K562 (cell line): ENCODE measurements at places on chromosomes 2 and 18.

GRCh38 chr2:148515976-148516375 lies 128.6 kb upstream of the EPC2 start:
- DNase-seq = no peak

DNA sequence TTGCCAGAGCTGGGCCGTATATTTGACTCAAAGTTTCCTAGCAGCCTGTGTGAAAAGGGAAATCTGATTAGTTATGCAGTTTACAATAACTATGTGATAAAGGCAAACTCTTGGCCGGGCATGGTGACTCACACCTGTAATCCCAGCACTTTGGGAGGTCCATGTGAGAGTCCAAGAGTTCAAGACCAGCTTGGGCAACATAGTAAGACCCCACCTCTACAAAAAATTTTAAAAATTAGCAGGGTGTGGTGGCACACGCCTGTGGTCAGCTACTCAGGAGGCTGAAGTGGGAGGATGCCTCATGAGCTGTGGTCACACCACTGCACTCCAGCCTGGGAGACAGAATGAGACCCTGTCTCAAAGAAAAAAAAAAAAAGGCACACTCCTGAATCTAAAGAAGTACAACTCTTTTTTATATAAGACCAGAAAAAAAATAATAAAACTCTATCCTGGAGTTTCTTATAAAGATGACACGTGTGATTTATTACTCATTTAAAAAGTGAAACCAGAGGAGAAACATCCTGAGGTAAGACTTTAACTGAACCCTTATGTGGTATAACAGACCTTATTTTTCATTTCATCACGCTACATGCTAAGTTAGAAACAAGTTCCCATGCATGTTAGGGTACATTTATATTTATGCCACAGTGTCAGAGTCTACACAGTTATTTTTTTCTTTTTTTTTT lies 32.6 kb upstream of the KCMF1 start:
- DNase-seq = no peak

DNA sequence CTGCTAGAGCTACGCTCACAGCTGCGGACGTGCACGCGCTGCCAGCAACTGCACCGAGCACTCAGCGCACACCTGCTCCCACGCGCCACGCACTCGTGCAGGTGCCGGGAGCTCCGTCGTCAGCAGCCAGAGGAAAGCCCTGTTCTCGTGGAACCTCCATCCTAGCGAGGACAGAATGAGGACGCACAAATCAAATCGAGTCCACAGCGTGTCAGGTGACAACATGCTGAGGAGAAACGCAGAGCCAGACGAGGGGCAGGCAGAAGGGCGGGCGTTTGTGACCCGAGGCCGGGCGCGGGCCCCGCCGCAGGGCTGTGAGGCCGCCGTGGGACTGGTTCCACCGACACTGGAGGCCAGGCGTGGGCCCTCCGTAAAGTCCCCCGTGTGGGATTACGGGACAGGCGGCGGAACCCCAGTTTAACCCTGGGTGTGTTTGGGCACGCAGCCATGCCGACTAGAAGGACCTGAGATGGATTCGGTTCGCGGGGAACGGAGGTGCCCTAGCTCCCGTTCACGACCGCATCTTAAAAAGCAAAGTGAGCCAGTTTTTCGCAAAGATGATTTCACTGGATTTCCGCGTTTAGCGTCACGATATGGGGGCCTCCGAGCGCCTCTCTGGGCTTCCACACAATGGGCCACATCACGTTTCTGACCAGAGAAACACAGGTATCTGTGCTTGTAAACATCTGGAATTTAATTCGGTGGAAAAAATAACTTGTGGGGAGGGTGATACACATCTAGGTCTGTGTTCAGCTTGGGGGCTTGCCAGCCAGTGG lies 26.9 kb upstream of the ALKAL2 start:
- no peak for DNase-seq

DNA sequence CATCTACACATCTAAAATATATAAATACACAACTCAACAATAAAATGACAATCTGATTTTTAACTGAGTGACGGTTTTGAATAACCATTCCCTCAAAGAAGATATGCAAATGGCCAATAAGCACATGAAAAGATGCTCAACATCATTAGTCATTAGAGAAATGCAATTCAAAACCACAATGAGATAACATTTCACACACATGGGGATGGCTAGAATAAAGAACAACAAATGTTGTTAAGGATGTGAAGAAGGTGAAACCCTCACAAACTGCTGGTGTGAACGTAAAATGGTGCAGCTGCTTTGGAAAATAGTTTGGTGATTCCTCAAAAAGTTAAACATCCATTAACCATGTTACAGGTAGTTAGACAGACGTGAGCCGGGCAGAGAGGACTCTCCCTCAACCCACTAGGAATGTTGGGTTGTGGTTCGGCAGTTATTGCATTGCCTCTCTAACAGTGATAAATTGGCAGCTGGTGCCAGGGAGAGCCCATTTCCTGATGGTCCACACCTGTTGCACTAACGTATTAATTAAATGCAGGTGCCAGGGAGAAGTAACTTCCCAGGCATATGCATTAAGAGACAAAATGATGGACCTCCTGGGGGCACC lies 22.3 kb upstream of the DUSP2 start:
- DNase-seq = no peak

DNA sequence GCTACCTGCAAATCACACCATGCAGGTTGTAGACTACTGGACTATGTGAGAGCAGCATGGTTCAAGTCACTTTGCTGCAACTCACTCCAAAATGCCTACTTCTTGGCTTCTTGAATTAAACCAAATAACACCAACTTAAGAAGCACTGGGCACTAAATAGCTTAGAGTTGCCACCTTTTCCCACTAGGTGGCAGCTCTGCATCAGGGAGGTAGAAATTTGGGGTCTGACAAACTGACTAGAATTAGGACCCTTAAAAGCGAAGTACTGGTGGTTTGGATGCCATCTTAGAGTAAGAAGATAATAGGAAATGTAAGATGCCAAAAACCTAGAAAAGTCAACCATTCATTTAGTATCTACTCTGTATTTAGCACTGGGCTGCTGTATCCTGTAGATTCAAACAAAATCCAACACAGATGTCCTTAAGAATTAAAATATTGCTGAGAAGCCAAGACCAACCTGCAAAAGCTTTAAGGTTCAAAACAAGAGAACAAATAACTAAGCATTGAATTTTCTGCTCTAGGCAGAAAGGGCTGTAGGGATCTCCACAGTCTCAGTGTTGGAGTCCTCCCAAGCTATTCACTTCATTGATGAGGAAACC lies 65.5 kb downstream of the CCBE1 start:
- no peak for DNase-seq

DNA sequence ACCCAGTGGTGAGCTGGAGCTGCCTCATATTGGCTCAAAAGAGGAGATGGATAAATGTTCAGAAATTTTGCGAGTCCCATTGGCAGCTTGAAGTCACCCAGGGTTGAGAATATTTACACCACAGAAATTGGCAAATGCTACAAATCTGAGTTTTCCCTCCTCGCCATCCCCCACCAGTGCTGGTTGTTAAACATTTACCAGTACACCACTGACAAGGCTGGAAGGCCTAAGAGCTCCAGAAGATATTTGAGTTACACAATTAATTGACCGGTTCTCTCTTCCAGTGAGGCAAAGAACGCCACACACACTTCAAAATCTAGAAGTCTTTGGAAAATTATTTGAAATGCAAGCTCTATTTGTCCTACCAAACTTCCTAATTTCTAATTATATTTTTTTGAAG lies 47.5 kb upstream of the ATIC start:
- no peak for DNase-seq

DNA sequence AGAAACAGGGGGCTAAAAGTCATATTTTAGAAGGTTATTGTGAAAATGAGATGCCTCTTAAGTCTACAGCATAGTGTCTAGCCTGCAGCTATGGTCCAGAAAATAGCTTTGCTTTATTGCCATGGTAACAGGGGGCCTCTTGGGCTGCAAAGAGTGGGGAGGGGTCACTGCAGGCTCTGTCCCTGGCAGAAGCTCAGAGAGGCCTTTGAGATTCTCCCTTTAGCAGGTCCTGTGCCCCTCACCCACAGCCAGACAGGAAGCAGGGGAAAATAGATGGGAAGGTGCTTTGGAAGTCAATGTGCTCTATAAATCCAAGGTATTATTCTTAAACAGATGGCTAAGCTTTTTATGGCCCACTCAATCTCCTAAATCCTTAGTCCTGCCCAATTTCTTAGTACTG lies 1021.3 kb upstream of the GYPC start:
- no peak for DNase-seq

DNA sequence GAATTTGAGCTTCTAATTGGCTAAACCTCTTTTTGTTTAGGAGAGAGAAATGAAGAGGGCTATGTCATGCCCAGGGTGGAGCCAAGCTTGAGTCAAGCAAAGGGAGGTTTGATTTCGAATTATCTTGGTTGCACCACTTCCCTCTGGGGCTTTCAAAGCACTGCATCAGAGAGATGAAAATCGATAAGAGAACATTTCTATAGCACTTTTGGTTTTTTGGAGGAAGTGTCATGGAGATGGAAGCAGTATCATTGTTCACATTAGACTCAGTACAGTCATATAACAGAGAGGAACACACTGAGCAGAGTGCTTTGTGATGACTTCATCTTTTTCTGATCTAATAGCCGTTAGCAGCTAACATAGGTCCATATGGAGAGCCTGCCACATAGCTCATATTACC lies 120.3 kb upstream of the UXS1 start:
- DNase-seq = no peak

- no peak for DNase-seq
Measured at GRCh38 chr2:241976296-241976695, 106.8 kb downstream of the RTP5 start.

DNA sequence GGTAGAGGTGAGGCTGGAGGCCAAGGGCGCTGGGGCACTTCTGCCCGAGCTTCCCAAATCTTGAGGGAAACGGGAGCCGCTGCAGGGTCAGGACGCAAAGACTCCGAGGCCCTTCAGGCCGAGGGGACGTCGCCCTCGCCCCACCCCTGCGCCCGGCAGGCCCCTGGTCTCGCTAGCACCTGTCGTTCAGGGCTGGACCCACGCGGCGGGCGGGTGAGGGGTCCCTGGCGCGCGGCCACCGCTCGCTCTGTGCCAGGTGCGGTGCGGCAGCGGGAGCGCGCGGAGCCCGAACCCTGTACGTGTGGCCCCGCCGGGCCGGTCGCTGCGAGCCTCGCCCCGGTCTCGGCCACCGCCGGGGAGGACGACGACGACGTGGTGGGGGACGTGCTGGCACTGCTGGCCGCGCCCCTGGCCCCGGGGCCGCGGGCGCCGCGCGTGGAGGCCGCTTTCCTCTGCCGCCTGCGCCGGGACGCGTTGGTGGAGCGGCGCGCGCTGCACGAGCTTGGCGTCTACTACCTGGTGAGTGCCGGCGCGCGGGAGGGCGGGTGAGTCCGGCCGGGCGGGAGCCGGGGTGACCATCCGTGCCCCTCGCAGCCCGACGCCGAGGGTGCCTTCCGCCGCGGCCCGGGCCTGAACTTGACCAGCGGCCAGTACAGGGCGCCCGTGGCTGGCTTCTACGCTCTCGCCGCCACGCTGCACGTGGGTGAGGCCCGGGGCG lies 4.9 kb downstream of the ERFE start:
- no peak for DNase-seq
